ENCODE measurements at places on chromosomes 11 and 22.

DNA sequence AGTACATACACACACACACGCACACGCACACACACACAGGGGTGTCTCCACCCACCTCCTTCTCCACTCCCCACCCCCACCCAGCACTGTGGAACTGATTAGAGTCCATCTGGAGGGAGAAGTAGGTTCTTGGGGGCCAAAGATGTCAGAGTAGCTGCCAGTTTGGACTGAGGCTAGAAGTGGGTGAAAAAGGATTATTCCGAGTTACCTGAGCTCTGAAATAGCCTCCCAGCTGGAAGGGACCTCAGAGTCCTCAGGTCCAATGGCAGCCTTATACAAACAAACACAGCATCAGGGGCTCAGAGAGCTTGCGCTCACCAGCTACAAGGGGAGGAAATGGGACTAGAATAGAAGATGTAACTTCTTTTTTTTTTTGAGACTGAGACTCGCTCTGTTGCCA, 20.8 kb downstream of the IL10RA start:
- H3K36me3 ChIP-seq = no peaks in the 10 kb centered on the region
- no peaks in the 10 kb centered on the region for H3K27me3 ChIP-seq
- H3K27ac ChIP-seq = no peak overlapping the region
- H3K4me3 ChIP-seq = peak overlapping the region; percentile 27

DNA sequence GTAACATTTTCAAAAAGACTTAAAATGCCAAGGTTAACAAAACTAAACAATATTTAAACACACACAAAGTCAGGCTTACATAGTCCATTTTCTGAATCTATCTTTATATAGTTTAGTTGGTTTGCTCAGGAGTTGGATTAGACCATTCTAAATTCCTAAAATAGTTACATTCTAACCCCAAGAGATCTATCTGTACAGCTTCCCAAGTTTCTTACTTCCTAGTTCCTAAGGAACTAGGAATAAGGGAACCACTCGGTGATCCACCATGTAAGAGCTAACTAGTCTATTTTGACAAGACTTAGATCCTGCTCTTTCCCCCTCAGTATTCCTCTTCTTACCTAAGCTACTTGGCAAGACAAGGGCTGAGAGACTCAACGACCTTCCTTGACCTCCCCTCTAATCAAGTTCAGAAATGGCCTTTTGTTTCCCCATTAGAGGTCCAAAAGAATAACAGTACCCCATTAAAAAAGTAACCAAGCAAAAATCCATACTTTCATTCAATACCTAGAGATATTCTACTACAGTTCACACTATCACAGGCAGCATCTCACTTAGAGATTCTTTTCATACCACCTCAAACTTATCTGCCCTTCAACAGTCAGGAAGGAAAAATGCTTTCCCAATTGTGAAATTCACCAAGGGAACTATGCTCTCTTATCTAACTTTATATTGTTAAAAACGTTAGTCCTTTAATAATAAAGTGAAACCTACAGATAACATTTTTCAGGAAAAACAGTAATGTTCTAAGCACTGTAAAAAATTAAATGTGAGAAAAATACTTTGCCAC, 253.1 kb downstream of the TTC28 start:
- H3K36me3 ChIP-seq = no peaks in the 10 kb centered on the region
- H3K4me1 ChIP-seq = no peaks in the 10 kb centered on the region
- no peak overlapping the region for H3K27ac ChIP-seq

DNA sequence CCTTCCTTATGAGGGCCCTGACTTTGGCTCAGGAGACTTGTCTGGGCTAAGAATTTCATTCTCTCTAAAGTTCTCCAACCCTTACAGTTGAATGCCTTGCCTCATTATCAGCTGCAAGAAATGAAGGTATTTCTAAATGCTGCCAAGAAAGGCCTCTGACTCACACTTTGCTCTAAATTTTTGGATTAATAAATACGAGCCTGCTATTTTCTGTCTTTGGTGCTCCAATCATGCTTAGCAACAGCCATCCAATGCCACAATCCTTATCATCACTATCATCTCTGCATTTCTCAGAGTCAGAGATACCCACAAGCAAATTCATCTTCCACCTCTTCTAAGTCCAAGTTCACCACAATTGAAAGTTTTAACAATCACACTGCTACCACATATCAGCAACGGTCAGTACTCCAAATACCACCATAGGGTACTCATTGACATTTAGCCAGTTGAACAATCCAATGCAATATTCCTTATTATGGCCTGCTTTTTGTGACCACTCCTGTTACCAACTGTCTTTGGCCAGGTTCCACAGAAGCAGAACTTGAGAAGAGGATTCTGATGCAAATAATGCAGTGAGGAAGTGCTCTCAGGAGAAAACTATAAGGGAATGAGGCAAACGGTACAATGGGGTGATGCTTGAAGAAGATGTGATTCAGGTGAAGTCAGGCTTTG, 5.7 kb downstream of the PATE2 start:
- H3K27ac ChIP-seq = no peak overlapping the region
- no peak overlapping the region for H3K4me3 ChIP-seq
- no peak for DNase-seq
- no peaks in the 10 kb centered on the region for H3K4me1 ChIP-seq

GRCh38 chr11:43943931-43944751, 1.7 kb downstream of the C11orf96 start:
- H3K36me3 ChIP-seq = no peaks in the 10 kb centered on the region
- H3K27ac ChIP-seq = no peak overlapping the region
- no peak for DNase-seq
- peaks cover 5% of the 10 kb centered on the region for H3K4me1 ChIP-seq

- H3K27ac ChIP-seq = no peak overlapping the region
- H3K27me3 ChIP-seq = no peaks in the 10 kb centered on the region
- H3K4me1 ChIP-seq = peaks cover 10% of the 10 kb centered on the region
- DNase-seq = no peak
- H3K4me3 ChIP-seq = no peak overlapping the region
These were observed 11.2 kb downstream of the RTN4RL2 start for GRCh38 chr11:57471496-57471895.

GRCh38 chr22:23137905-23138561, 3.8 kb downstream of the RSPH14 start:
- peak overlapping the region; percentile 72 for H3K27ac ChIP-seq
- H3K36me3 ChIP-seq = no peaks in the 10 kb centered on the region

DNA sequence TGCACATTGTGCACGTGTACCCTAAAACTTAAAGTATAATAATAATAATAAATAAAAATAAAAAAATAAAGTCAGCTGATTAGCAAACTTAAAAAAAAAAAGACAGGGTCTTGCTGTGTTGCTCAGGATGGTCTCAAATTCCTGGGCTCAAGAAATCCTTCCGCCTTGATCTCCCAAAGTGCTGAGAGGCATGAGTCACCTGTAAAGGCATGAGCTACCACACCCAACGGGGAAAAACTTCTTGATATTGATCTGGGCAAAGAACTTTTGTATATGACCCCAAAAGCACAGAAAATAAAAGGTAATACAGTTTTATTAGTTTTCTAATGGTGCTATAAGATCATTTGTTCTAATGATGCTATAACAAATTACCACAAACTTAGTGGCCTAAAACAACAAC, 46.1 kb downstream of the ENTHD1 start:
- no peaks in the 10 kb centered on the region for H3K4me1 ChIP-seq
- H3K27me3 ChIP-seq = no peaks in the 10 kb centered on the region

GRCh38 chr11:35367491-35367890, 51.9 kb downstream of the SLC1A2 start:
- DNase-seq = no peak
- no peaks in the 10 kb centered on the region for H3K27me3 ChIP-seq
- no peak overlapping the region for H3K4me3 ChIP-seq
- no peaks in the 10 kb centered on the region for H3K36me3 ChIP-seq
- H3K27ac ChIP-seq = no peak overlapping the region

- H3K4me1 ChIP-seq = no peaks in the 10 kb centered on the region
- H3K27ac ChIP-seq = no peak overlapping the region
- no peak overlapping the region for H3K4me3 ChIP-seq
- no peaks in the 10 kb centered on the region for H3K27me3 ChIP-seq
- DNase-seq = no peak
These were observed 6.7 kb downstream of the CEP295 start for GRCh38 chr11:93668171-93668570.

DNA sequence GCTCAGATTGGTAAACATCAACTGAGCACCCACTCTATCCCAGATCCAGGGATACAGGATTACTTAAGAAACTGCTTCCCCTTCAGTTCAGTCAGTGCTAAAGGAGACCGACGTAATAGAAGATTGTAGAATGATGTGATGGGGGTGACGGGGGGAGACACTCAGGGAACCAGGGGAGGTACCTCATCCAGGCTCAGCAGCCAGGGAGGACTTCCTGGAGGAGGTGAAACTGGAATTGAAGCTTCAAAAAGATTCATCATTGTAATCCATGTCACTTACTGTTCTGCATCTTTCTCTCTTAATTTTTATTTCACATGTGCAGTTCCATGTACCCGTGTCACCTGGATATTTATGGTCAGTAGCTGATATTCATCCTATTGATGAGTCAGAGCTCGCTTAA, 19.1 kb upstream of the TEF start:
- no peak overlapping the region for H3K27ac ChIP-seq
- H3K36me3 ChIP-seq = peaks cover 13% of the 10 kb centered on the region
- no peaks in the 10 kb centered on the region for H3K4me1 ChIP-seq
- no peak for DNase-seq

GRCh38 chr11:75351791-75352587, 528 bp upstream of the ARRB1 start:
- no peaks in the 10 kb centered on the region for H3K27me3 ChIP-seq
- peak overlapping the region; percentile 87 for H3K4me3 ChIP-seq
- DNase-seq = peak; percentile 72
- H3K27ac ChIP-seq = peak overlapping the region; percentile 74
- H3K4me1 ChIP-seq = peaks cover 53% of the 10 kb centered on the region

GRCh38 chr11:269146-269890, 8.9 kb upstream of the NLRP6 start:
- no peaks in the 10 kb centered on the region for H3K36me3 ChIP-seq
- H3K27me3 ChIP-seq = no peaks in the 10 kb centered on the region
- peaks cover 26% of the 10 kb centered on the region for H3K4me1 ChIP-seq
- H3K27ac ChIP-seq = peak overlapping the region; percentile 80

- H3K36me3 ChIP-seq = no peaks in the 10 kb centered on the region
- peaks cover 4% of the 10 kb centered on the region for H3K4me1 ChIP-seq
- peak overlapping the region; percentile 33 for H3K27ac ChIP-seq
- peak; percentile 14 for DNase-seq
- peak overlapping the region; percentile 73 for H3K4me3 ChIP-seq
- no peaks in the 10 kb centered on the region for H3K27me3 ChIP-seq
These were observed 797 bp downstream of the LGR4 start for GRCh38 chr11:27471589-27472397.

DNA sequence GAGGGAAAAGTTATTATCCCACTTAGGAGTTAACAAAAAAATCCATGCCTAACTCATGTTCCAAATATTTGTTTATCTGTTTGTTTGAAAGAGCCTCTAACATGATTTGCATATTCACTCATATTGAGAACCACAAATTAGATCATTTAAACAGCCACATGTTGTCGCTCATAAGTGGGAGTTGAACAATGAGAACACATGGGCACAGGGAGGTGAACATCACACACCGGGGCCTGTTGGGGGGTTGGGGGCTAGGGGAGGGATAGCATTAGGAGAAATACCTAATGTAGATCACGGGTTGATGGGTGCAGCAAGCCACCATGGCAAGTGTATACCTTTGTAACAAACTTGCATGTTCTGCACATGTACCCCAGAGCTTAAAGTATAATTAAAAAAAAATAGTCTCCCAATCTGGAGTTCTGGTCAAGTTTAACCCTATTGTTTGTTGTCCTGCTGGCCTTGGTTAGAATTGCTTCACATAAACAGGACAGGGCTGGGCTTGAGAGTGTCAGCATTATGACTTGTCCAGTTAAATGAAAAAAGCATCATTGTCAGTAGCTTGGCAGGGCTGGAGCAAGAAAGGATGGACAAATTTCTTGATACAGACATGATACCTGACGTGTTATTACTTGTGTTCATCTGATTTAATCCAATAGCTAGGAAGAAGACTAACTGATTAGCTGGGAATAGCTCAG, 57.8 kb upstream of the PSMA1 start:
- peak overlapping the region; percentile 79 for H3K27ac ChIP-seq
- no peaks in the 10 kb centered on the region for H3K36me3 ChIP-seq
- H3K4me1 ChIP-seq = peaks cover 39% of the 10 kb centered on the region
- H3K4me3 ChIP-seq = peak overlapping the region; percentile 15
- H3K27me3 ChIP-seq = no peaks in the 10 kb centered on the region
- DNase-seq = no peak

DNA sequence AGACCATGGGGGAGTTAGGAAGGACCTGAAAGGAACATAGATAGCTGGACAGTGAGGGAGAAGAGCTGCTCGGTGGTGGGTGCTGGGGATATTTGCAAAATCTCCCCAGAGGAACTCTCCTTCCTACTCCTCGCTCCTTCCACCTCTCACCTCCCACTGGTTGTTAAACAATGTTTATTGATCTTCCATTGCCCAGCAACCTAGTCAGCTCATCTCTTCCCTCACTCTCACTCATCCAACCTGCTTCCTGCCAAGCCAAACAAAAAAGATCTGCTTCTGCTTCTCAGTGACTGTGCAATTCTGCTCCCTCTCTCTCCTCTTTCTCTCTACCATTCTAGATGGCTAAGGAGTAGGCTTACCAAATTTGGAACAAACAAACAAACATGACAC, 115.0 kb downstream of the SLC1A2 start:
- no peaks in the 10 kb centered on the region for H3K36me3 ChIP-seq
- no peak for DNase-seq
- no peaks in the 10 kb centered on the region for H3K27me3 ChIP-seq
- no peaks in the 10 kb centered on the region for H3K4me1 ChIP-seq

Data from naive thymus-derived CD4-positive, alpha-beta T cell (primary cell).